ENCODE measurements at places on chromosomes 7 and 10. TPM values are rescaled to one million over a fixed set of nuclear protein-coding genes. Genes with fewer than 3 reads are reported as not detected.

Gene ENTPD1
- total RNA-seq, result 11.8 TPM

Gene OPN4
- 0.18 TPM for total RNA-seq

Gene RNF133
- 0.50 TPM for total RNA-seq

Gene KCP
- total RNA-seq, result 0.31 TPM

Gene UCMA
- not detected for total RNA-seq

Gene CCL24
- 0.56 TPM for total RNA-seq

Gene DDC
- total RNA-seq, result not detected

Gene GARIN1A
- 2.9 TPM for total RNA-seq

Gene SHTN1
- 7.0 TPM for total RNA-seq

Gene ANKRD22
- not detected for total RNA-seq

Gene DENND10
- total RNA-seq, result 25.4 TPM

Gene CCDC6
- 24.3 TPM for total RNA-seq

Gene LMTK2
- 28.4 TPM for total RNA-seq

Gene NACAD
- 3.9 TPM for total RNA-seq

Gene GTF2IRD2
- total RNA-seq, result 9.1 TPM

Gene NPC1L1
- total RNA-seq, result 0.10 TPM

Gene SDK1
- total RNA-seq, result 2.0 TPM

Gene UPK3B
- 3.7 TPM for total RNA-seq

Gene SYT15B
- 1.6 TPM for total RNA-seq

Gene BHLHA15
- 0.37 TPM for total RNA-seq

Gene CYP2C18
- not detected for total RNA-seq

Gene VPS37D
- 1.4 TPM for total RNA-seq

Gene GJD4
- total RNA-seq, result not detected

Gene SCIN
- total RNA-seq, result 0.10 TPM

Gene LRRC17
- 5.9 TPM for total RNA-seq

Gene CLCN1
- not detected for total RNA-seq

Gene RBAK
- total RNA-seq, result 10.6 TPM

Gene GPRIN2
- total RNA-seq, result not detected

Gene SMKR1
- total RNA-seq, result not detected

Gene CALCR
- 0.08 TPM for total RNA-seq

Gene IGF2BP3
- total RNA-seq, result 0.60 TPM

Gene SPDYE5
- not detected for total RNA-seq

Gene C10orf53
- total RNA-seq, result not detected

Gene ERCC6
- 19.6 TPM for total RNA-seq

Gene IDI2
- not detected for total RNA-seq

Gene AFAP1L2
- total RNA-seq, result 7.6 TPM

Gene INHBA
- 15.4 TPM for total RNA-seq

Gene GRM3
- 0.18 TPM for total RNA-seq

Gene EBLN1
- not detected for total RNA-seq

Gene PGAM2
- 1,159 TPM for total RNA-seq

Gene STAG3
- total RNA-seq, result not detected

Gene SEMA3C
- total RNA-seq, result 37.4 TPM

Gene ADCY1
- 5.7 TPM for total RNA-seq

Gene ZNF479
- not detected for total RNA-seq

Gene GPR37
- total RNA-seq, result 0.24 TPM

Gene ASAH2
- 3.0 TPM for total RNA-seq

All from left cardiac atrium (tissue), 4 donors.